ENCODE measurements at places on chromosomes 4 and X.

- no peak for DNase-seq
These were observed 312.7 kb upstream of the GATB start for GRCh38 chr4:152073351-152074087.

- DNase-seq = no peak
These were observed 204.8 kb downstream of the FAT4 start for GRCh38 chr4:125519371-125520146.

DNA sequence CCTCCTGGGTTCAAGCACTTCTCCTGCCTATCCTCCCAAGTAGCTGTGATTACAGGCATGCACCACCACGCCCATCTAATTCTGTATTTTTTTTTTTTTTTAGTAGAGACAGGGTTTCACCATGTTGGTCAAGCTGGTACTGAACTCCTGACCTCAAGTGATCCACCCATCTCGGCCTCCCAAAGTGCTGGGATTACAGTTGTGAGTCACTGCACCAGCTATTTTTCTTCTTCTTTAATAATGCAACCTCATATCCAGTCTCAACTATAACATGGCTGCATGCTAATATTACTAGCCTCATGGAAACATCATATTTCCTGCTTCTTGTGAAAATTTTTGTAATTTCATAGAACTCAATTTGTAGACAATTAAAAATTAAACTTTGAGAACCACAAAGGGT is 706.5 kb downstream of the KCTD8 start:
- DNase-seq = no peak

DNA sequence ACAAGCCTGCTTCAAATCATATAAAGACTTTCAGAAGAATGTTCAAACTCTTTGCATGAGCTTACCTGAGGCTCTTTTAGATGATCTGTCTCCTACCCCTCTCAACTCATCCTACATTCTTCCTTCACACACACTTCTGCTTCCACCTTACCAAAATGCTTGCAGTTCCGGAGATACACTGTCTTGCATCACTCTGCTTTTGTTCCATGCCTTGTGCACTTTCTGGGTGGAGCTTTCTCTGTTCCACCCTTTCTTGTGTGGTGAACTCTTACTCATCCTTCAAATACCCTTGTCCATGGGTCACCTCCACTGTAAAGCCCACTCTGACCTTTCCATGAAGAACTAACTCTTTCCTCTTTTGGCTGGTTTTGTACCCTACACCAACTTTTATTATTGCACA is 18.4 kb upstream of the MGST2 start:
- DNase-seq = no peak

GRCh38 chr4:52507774-52508173 is 151.3 kb downstream of the USP46 start:
- no peak for DNase-seq

DNA sequence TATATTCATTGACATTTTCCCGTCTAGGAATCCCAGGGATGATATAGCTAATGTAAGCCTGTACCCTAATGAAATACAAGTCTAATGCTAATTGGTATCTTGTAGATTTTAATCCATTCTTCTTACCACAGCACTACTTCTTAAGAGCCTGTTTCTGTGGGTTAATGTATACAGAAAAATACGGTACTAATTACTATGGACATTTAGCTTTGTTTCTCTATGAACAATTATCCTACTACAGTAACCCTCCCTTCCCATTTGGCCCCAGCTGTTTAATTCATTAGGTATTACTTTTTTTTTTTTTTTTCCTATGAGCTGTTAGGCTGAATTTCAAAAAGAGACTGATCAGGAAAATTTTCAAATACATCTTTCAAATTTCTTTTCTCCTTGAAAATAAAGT is 245.1 kb upstream of the SLC7A11 start:
- DNase-seq = no peak

DNA sequence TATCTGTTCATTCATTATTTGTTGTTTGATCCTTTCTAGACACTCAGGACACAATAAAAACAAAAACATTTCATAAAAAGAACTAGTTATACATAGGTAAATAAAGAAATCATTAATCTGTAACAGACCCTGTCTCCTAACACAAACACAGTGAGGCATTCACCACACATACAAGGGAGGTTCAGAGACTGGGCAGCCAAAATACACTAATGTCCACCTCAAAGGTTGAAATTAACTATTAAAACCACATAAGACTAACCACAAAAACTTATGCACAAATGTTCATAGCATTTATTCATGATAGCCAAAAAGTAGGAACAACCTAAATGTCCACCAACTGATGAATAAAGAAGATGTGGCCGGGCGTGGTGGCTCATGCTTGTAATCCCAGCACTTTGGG is 7.8 kb downstream of the PAPSS1 start:
- DNase-seq = no peak

DNA sequence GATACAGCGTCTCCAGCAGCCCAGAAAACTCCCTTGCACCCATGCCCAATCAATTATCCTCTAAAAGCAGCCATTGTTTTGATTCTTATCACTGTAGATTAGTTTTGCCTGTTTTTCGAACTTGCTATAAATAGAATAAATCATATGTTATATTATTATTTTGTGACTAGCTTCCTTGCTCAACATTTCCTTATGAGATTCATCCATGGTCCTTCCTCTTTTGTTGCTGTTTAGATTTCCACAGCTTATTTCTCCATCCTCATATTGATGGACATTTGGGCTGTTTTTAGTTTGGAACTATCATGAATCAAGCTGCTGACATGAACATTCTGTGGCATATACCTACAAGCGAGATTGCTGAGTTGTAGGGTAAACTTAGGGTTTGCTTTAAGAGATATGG is 595.3 kb downstream of the BCOR start:
- no peak for DNase-seq

- DNase-seq = no peak
These were observed 54.9 kb downstream of the NDST4 start for GRCh38 chr4:115058533-115058932.

- no peak for DNase-seq
These were observed 462.4 kb upstream of the NDST4 start for GRCh38 chr4:115575851-115576250.

DNA sequence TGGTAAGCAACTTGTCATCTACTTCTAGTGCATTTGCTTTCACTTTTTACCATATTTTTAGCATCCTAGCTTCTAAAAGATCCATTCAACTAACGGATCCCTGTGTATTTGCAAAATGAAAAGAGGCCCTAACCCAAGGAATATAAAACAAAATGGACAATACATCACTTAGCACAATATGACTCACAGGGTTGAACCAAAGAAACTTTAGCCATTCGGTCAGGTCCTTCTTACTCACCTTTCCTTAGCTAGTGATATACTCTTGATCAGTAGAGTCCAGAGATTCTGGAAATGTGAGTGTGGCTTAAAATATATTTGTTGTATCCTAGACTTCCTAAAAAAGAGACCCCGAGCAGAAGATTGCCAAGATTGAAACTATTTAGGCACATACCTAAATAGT is 19.5 kb downstream of the TMPRSS11E start:
- DNase-seq = no peak

GRCh38 chrX:39418731-39419638 is 617.7 kb downstream of the MID1IP1 start:
- no peak for DNase-seq

GRCh38 chr4:26199596-26199995 is 121.2 kb upstream of the RBPJ start:
- no peak for DNase-seq

- DNase-seq = no peak
These were observed 20.6 kb downstream of the LYAR start for GRCh38 chr4:4269331-4269731.

- no peak for DNase-seq
These were observed 82.8 kb upstream of the LIMCH1 start for GRCh38 chr4:41455206-41455605.

DNA sequence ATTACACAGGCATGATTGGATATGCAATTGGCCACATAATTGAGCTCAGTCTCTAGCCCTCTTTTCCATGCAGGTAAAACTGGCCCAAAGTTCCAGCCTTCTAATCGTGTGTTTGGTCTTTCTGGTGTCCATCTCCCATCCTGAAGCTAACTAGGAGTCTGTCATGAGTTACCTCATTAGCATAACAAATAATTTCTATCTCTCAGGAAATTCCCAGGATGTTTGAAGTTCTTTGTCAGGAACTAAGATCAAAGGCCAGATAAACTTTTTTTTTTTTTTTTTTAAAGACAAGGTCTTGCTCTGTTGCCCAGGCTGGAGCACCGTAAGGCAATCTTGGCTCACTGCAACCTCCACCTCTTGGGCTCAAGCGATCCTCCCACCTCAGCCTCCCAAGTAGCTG is 15.8 kb downstream of the ATXN3L start:
- no peak for DNase-seq

DNA sequence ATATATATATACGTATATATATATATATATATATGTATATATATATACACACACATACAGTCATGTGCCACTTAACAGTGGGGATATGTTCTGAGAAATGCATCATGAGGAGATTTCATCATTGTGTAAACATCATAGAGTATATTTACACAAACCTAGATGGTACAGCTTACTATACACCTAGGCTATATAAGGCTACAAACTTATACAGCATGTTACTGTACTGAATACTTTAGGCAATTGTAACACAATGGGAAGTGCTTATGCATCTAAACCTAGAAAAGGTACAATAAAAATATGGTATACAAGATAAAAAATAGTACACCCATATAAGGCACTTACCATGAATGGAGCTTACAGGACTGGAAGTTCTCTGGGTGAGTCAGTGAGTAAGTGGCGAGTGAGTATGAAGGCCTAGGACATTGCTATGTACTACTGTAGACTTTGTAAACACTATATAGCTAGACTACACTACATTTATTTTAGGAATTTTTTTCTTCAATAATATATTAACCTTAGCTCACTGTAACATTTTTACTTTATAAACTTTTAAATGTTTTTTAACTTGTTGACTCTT is 13.2 kb upstream of the CCSER1 start:
- no peak for DNase-seq

DNA sequence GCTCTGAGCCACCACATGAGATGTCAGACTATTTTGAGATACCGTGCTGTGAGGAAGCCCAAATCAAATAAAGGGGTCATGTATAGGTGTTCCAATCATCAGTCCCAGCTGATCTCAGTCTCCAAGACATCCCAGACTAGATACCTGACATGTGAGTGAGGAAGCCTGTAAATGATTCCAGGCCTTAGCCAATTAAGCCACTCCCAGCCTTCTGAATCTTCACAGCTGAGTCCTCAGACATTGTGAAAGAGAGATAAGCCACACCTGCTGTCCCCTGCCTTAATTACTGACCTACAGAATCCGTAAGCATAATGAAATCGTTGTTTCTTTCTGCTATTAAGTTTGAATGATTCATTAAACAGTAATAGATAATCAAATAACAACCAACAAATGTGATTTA is 671.4 kb downstream of the ZNF674 start:
- no peak for DNase-seq

DNA sequence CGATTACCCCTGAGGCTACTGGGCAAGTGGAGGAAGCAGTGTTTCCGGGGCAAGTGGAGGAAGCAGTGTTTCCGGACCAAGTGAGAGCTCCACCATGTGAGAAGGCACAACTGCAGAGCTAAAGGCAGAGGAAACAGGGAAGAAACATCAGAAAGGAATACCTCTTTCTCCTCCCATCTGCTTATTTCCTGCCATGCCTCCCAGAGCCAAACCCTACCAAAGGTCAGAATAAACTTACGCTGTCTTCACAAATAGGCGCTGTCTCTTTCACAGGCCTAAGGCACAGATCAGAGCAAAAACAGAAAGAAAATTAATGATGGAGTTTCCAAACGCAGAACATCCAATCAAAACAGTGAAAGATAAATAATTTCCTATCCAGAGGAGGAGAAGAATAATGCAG is 153.0 kb downstream of the ATOH1 start:
- no peak for DNase-seq

GRCh38 chr4:30600246-30601017 is 119.7 kb upstream of the PCDH7 start:
- peak; percentile 42 for DNase-seq

- no peak for DNase-seq
These were observed 16.4 kb upstream of the PRSS12 start for GRCh38 chr4:118369231-118369630.

GRCh38 chr4:1655081-1655480 is 29.0 kb downstream of the FAM53A start:
- DNase-seq = no peak

GRCh38 chr4:115152081-115152480 is 38.7 kb upstream of the NDST4 start:
- DNase-seq = no peak

GRCh38 chr4:101418055-101418454 is 70.7 kb upstream of the PPP3CA start:
- no peak for DNase-seq

- no peak for DNase-seq
These were observed 313.2 kb downstream of the DHRSX start for GRCh38 chrX:2187352-2188115.

DNA sequence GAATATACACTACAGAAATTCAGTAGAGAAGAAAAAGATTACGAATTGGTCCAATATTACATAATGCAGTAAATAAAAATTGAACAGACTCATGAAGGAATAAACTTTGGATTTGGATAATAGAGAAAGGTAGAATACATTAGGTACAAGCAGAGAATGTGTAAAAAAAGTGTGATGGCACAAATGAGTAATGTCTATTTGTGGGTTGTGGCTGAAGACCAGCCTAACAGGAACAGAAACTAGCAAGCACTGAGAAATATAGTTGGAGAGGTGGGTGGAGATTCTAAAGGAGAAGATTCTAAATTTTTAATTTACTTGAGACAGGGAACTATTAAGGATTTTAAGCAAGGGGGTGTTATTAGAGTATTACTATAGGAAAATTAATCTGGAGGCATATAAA is 15.2 kb upstream of the CLOCK start:
- DNase-seq = no peak

DNA sequence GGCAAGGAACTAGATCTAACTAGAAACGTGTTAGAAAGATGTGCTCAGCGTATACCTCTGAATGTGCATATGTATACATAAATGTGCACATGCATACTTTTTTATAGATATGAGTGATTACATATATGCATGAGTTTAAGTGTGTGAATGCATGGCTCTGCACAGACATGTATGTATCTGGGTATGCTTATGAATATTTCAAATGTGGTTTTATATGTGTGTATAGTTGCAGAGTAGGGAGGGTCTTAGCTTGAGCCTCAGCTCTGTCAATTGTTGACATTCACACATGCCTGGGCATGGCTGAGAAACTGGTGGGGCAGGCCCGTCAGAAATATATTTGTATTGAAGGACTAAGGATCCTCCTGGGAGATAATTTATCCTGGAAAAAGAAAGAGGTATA is 31.1 kb downstream of the RAP2C start:
- no peak for DNase-seq

DNA sequence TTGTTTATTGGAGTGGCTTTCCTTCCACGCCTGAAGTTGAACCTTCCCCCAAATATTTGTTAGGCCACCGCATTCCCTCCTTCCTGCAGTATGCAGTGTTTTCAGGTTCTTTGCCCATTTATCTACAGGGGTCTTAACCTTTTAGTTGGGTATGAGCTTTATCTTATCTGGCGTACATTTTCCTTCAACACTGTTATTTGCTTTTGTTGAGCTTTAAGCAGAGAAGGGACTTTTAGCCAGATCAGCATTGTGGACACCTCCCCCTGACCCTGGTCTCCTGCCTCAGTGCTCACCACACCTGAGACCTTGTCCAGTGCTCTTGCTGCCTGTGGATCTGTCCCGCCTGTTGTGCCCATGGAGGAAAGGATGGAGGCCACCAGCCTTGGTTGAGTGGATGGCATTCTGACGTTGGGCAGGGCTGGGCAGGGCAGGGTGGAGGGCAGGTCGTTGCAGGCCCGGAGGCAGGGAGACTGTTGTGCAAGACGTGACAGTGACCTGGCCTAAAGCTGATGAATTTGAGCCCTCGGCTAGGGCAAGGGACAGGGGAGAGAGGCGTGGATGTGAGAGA is 998 bp upstream of the DUSP9 start:
- no peak for DNase-seq
